ENCODE measurements at places on chromosomes 7 and 10.

DNA sequence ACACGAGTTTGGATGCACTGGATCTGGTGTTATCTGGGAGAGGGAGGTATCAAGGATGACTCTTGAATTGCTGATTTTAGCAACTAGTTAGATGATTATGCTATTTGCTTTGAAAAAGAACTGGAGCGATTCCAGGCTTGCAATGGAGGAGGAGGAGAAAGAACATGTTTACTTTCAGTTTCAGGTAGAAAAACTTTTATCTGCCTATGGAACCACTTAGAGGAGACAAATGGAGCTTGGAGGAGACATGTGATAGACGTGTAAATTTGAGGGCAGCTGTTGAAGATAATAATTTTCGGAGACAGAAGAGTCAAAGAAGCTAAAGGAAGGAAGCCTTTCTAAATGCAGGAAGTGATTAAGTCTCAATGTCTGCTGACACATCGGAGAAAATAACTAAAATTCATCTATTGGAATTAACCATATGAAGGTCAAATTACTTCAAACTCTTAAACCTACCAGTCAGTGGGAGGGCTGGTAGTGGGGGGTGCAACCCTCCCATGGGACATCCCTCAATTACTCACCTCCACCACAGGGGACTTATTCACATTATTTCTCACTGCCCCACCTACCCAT is 56.4 kb upstream of the GNAI1 start:
- DNase-seq = peak; percentile 12

DNA sequence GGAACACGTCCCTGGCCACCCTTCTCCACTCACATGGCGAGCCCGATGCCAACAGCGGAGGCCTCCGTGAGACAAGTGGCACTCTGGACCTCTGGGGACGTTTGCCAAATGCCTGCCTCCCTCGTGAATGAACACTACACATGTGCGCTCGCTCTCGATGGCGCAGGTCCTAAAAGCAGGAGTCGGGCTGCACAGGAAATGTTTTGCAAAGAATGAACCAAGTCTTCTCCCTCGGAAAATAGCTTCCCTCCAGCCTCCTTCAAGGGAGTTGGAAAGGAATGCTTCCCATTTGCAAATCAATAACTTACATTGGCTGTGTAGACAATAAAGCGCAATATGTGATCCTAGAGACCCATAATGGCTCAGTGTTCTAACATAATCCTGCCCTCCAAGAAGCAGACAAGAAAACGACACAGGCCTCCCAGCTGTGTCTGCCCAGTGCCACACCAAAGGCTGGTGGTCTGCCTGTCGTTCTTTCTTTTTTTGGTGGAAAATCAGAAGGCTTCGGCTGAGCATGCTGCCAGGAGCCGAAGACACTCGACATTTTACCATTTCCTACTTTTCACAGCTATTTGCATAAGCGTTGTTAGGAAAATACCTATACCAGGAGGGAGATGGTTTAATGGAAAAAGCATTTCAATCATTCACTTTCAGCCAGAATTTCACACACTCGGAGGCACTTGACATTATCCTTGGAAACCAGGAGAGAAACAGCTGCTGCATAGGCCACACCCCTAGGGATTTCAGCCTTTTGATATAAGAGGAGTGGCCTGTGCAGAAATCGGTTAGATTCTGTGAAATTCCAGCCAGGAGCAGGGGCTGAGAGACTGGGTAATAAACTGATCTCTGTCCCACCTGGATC is 38.4 kb downstream of the ATXN7L1 start:
- no peak for DNase-seq

DNA sequence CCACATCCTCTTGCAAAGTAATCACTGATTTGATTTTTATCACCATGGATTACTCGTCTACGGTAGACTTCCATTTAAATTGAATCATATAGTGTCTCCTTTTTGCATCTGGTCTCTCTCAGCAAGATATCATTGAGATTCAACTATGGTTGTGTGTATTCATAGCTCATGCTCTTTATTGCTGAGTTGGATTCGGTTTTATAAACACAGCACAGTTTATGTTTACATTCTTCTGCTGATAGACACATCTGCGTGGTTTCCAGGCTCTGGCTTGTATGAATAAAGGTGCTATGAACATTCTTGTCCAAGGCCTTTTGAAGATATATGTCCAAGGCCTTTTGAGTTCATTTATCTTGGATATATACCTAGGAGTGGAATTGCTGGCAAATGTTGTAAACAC is 356.5 kb upstream of the CELF2 start:
- no peak for DNase-seq

DNA sequence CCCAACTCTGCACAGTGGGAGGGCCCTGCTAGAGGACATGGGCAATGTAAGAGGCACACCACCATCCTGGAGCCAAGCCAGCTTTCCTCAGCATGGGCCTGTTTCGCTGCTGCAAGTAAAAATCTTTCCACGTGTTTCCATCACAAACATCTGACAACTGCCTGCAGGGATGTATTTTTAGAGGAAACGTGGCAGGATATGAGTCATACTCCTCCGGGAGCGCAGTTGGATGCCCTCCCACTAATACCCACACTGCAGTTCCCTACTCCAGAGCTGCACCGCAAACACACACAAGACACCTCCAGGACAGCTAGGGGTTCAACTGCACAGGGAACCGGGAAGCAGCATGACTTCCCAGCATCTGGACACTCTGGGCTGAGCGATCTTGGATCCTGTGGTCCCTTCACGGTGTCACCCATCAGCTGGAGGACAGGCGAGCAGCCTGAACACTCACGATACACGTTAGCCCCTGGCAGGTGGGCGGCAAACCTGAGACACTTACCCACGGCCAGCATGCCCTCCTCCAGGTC is 26.1 kb downstream of the PLAC9 start:
- DNase-seq = peak; percentile 99

DNA sequence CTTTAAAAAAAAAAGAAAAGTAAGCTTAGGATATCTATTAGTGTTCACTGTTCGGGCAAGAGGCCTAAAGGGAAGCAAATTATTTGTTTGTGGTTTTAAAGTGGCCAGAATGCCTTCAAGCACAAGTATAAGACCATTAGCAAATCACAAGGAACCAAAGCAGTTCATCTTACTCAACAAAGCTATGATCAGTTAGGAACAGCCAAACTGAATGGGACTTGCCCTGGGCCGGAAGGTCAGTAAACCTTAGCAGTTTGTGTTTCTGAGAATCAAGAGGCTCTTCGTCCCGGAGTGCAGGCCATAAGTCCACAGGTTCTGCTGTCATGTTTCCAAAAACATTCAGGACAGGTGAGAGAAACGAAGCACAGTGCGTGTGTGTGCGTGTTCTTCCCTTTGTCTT is 4.5 kb downstream of the FBXW4 start:
- DNase-seq = no peak

DNA sequence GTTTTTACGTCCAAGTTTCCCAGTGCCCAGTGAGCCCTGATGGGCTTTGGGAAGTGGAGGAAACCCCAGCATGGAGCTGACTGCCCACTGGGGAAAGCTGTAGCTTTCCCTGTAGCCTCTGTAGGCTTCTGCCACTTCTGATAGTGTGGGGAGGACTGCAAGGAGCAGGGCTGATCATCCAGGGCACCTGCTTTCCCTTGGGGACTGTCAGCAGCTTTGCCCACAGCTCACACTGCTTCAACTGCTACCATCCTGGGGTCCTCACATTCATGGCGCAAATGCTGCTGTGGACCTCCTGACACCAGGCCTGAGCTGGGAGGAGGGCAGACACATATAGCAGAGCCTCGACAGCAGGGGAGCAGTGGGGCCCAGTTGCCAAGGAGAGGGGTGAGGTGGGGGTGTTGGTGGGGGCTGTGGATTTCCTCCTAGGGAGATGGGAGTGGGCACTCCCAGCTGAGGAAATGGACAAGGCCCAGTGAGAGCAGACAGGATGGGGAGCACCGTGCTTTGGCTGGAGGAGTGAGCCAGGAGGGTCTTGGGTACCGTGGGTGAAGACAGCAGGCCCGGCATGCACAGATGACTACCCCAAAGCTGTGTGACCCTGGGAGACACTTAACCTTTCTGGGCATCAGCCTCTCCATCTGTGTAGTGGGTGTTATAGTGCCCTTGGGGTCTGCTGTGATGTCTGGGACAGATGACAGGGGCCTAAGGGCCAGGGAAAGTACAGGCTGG is 16.2 kb downstream of the RAMP3 start:
- no peak for DNase-seq

- DNase-seq = no peak
Measured at GRCh38 chr7:50625360-50625759, 60.2 kb upstream of the DDC start.

- DNase-seq = no peak
Measured at GRCh38 chr10:1536341-1536740, 201.0 kb downstream of the ADARB2 start.

DNA sequence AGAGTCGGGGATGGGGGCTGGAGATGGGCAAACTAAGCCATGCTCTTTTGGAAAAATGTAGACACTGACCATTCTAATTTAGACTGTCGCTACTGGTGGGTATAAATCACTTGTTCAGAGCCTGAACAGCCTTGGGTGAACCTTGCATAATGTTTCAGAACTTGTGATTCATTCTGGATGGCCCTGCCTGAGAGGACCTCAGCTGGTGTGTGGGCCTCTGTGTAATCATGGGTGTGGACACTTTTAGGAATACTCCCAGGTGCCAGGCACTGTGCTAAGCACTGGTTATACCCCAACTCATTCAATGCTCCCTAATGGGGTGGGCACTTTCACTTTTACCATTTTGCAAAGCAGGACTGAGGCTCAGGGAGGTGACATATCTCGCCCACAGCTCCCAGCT is 26.8 kb upstream of the TM9SF3 start:
- peak; percentile 47 for DNase-seq

DNA sequence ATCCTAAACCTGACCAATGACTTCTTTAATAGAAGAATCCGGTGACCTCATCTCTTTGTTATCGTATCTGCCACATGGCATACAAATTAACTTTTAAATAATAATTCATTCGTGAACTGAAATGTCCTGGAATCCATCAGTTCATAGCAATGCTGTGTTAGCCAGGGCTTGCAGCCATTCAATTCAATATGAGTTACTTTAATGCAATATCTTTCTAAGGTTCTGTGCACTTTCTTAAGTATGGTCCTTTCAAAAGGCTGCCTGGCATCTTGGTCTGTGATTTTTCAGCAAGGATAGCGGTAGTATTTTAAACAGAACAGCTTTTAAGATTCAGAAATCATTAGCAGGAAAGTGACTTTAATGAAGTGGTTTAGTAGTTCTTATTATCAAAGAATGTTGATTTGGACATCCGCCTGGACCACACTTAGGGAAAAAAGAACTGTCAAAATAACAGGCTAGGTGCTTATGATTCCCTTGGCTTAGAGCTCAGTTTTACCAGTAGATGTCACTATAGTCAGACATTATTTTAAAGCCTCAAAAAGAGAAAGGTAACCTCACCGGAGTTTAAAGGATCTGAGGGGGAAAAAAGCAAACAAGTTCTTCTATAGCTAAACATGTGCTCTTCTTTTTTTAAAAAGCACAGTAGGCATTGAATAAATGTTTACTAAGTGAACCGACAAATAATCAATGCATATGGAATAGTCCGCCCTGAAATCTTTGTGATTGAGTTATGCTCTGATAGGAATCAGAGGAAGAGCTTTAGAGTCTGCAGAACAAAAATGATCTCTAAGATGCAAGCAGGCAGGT is 22.7 kb downstream of the SLC35G1 start:
- DNase-seq = peak; percentile 41

- peak; percentile 82 for DNase-seq
Measured at GRCh38 chr7:107659666-107660065, 962 bp upstream of the SLC26A4 start.

DNA sequence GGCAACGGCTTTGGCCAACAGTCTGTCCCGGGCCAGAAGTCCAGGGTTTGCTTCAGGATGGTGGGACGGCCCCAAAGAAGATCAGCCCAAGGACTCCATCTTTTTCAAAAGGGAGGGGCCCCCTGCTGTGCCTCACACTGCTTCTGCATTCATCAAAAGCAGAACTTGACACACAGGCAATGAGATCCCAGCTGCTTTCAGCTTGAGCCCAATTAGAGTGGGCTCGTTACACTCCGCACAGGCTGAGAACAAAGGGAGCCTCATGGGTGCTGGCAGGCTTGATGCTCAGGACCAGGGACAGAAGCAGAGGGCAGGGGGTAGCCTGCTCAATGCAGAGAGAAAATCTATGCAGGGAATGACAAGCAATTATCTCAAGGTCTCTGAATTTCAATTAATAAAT is 45.5 kb downstream of the VOPP1 start:
- no peak for DNase-seq

- no peak for DNase-seq
Measured at GRCh38 chr7:44258423-44258760, 57.6 kb downstream of the YKT6 start.

DNA sequence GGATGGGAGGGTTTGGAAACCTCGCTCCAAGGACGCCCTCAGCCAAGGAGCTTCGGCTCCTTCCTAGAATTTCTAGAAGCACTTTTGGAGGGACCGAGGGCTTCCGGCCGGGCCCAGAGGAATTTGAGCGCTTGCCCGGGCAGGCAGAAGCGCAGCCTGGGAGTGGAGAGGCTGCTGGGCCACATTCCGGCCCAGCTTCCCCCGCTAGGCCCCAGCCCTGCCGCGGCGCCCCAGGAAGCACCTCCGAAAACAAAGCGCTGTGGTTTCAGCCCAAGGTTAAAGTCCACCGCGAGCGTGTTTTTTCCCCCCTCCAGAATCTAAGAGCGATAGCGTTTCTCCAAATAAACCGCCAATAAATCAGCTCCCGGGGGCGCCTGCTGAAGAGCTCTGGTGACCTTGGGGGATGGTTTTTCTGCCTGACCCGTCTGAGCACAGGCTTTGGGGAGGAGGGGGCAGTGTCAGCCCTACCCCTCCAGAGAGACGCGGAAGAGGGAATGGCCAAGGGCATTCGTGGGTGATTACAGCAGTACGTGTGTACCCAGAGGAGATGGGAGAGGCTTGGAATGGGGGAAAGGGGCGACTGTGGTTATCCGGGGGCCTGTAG is 5.7 kb upstream of the TNRC18 start:
- DNase-seq = peak; percentile 40

GRCh38 chr7:18496341-18496700 is 772 bp downstream of the HDAC9 start:
- no peak for DNase-seq

GRCh38 chr7:151038951-151039849 is 9.1 kb upstream of the ASIC3 start:
- peak; percentile 79 for DNase-seq

DNA sequence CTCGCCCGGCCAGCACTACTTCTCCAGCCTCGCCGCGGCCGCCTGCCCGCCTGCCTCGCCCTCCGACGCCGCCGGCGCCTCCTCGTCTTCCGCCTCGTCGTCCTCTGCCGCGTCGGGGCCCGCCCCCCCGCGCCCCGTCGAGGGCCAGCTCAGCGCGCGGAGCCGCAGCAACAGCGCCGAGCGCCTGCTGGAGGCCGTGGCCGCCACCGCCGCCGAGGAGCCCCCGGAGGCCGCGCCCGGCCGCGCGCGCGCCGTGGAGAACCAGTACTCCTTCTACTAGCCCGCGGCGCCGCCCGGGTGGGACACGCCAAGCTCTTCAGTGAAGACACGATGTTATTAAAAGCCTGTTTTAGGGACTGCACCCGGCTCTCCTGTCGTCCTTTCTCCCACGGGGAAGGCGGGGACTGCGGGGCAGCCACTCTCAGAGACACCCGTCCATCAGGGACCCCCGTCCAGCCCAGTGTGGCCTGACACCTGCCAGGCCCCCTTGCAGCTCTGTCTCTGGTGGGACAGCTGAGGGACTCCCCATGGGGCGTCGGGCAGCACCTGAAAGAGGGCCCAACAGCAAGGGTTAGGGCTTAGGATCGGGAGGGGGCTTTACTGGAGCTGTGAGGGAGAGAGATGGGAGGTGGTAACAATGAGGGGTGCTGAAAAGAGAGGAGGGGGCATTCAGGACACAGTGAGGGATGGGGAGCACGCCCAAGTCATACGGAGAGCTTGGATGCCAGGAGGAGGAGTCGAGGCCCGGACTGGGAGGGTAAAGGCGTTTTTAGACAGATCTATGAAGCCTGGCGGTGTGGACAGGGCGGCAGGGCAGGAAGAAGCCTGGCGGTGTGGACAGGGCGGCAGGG is 34.7 kb downstream of the SPDYE6 start:
- no peak for DNase-seq
